ENCODE measurements at places on chromosomes 1 and 21. TPM values are rescaled to one million over a fixed set of nuclear protein-coding genes. Genes with fewer than 3 reads are reported as not detected.

DNA sequence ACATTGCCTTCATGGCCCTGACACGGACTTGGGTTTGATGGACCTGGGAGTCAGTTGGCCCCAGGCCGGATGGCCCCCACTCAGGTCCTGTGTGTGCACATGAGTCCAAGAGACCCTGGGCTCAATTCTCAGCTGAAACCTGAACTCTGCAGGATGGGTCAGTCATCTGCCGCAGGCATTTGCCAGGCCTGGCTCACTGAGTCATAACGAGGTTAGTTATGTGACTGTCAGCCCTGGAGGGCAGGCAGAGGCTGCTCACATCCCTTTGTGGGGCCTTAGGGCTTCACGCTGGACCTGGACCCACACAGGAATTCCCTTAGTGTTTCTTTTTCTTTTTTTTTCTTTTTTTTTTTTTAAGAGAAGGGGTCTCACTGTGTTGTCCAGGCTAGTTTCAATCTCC lies 46.5 kb downstream of the PSMG1 start:
- DNase-seq = no peak

GRCh38 chr21:42844411-42845113 lies 34.8 kb downstream of the WDR4 start:
- peak; percentile 47 for DNase-seq

The BGLAP gene
- not detected for total RNA-seq

DNA sequence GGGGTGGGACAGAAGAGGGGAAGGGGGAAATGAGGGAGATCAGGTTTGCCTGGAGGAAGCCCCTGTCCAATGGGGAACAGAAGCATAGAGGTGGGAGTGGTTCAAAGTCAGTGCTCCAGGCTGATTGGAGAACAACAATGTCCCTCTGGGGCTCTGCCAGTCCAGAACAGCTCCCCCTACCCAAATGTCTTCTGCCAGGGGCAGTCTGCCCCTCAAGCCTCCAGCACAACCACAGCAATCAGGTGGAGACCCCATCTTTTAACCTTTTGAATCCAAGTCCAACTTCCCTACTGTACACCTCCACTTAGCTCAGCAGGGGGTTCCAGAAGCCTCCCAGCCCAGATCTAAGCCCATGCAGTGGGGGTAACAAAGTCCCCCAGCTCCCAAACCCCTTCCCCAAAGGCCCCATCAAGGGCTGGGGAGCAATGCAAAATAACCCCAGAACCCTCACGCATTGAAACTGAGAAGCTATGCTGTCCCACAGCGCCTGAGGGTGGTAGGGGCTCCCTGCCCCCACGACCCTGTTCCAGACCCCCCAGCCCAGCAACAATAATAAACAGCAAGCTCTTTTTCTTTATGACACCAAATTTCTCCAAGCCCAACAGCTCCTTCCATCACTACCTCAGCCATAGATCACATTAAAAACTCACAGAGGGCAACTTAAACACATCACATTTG lies 3.3 kb downstream of the AHDC1 start:
- no peak for DNase-seq
